ENCODE measurements at places on chromosomes 7 and 10. TPM values are rescaled to one million over a fixed set of nuclear protein-coding genes. Genes with fewer than 3 reads are reported as not detected.

GRCh38 chr10:100969187-100970075 is at the start of gene SEMA4G:
Gene SEMA4G, plus strand, starts transcription at chr10:100969504. Its CDS starts 3,409 bp downstream, at chr10:100972913.
- DNase-seq, result no peak

GRCh38 chr7:142870147-142870559 is 15.3 kb downstream of the EPHB6 start:
- DNase-seq, result peak; percentile 19

DNA sequence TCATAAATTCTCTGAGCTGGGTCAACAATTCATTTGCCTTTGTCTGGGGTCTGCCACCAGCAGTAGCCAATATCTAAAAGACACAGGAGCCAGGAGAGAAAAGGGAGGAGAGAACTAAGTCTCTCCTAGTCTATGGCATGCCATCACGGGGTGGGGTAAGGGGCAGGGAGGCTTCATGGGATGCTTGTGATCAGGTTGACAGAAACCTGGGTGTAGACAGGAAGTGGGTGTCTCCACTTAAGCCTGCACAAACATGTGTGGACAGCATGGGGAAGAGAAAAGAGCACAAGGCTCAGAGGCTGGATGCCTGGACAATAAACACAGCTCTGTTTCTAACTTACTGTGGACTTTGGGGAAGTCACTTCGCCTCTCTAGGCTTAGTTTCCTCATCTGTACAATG is 11.5 kb upstream of the C10orf53 start:
- no peak for DNase-seq

The SPDYE3 gene
- total RNA-seq, result not detected

The OR2A12 gene
- not detected for total RNA-seq

The GTF2IRD1 gene
- 44.0 TPM for total RNA-seq

Measured in PC-9 (cell line).